Activated naive CD4-positive, alpha-beta T cell treated with Interleukin-2 at 50 U/mL for 16 hours (primary cell): ENCODE measurements at places on chromosomes 1 and 21.

GRCh38 chr1:40607921-40608320 is 57.6 kb downstream of the RIMS3 start:
- no peak for DNase-seq

- peak; percentile 19 for DNase-seq
These were observed 10.6 kb downstream of the TNFRSF1B start for GRCh38 chr1:12177156-12177998.

DNA sequence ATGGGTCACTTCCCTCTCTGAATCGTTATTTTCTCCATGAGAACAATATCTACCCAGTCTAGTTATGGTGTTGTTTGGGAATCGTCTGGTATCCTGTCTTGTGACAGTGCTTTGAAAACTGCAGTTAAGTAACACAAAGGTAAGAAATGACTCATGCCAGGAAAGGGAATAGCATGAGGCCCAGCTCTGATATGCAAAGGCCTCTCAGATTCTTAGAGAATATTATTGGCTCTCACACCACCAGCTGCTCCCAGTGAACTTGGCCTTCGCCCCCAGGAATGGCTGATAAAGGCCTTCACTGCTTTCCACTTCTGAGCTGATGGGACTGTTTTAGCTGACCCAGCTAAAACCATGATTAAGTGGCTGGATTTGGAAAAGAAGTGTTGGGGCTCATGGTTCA is 27.1 kb downstream of the NEK2 start:
- DNase-seq: no peak

GRCh38 chr21:16180614-16181013 is 450.8 kb downstream of the USP25 start:
- DNase-seq: no peak

- DNase-seq: no peak
These were observed 18.0 kb downstream of the LTN1 start for GRCh38 chr21:28974531-28975227.

DNA sequence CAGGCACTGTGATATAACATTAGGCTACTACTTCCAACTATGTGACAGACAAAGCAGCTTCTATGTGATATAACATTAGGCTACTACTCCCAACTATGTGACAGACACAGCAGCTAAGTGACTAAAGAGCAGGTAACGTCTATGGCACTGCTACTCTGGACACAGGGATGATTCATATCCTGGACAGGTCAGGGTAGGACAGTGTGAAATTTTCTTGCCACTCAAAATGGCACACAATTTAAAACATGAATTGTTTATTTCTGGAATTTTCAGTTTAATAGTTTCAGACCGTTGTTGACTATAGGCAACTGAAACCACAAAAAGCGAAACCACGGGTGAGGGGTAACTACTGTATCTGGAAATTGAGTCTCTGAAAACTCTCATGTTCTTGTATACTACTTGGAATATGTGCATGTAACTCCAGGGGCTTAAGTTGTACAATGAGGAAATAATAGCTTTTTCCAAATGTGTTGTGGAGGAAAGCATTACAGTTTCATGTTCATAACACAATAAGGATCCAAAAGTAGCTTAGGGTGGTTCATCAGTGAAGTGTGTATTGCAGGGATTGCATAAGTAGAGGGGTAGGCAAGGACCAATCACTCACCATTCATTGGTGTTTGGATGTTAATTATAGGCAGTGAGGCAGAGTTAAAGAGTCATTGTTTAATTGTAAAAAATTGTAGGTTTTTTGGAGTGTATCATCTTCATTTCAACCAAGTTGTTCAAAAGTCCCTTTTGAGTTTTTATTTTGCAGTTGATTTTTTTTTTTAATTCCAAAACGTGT is 5.3 kb downstream of the DTL start:
- DNase-seq: no peak

DNA sequence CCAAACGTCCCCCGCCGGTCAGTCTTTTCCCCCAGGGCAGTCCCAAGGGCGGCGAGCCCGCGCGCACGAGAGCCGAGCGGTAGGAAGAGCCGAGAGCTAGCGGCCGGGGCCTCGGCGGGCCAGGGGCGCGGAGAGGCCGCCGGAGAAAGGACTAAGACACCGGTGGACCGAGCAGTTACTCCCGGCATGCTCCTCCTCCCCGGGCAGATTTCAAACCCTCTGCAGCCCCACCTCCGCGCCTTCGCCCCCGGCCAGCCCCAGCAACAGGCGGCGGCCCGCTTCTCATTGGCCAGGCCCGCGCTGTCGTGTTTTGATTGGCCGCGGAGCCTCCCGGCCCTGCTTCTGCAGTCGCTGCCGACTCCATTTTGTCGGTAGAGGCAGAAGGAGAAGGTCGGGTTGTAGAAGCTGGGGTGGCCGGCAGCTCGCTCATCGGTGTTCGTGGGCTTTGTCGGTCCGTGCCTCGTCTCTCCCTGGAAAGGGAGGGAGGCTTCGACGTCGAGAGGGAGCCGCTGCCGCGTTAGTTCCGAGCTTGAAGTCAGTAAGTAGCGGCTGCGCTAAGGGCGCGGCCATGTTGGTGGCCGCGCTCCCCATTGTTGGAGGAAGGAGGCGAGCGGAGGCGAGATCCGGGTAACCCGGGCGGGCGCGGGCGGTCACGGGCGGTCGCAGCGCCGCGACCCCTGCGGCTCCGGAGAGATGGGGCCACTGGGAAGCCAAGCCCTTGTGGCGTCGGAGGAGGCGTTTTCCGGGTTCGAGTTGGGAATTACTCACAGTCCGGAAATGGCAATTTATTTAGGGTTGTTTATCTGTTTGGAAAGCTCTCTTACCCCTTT is at the start of gene PNRC2:
PNRC2 (plus strand) TSS at position 368 of the 830 bp plus-strand sequence. CDS start 1,630 bp downstream, outside the sequence.
- peak; percentile 97 for DNase-seq

- no peak for DNase-seq
These were observed 20.9 kb downstream of the ITSN1 start for GRCh38 chr21:33663241-33663640.

- no peak for DNase-seq
These were observed 96.2 kb upstream of the SIM2 start for GRCh38 chr21:36602735-36603134.

DNA sequence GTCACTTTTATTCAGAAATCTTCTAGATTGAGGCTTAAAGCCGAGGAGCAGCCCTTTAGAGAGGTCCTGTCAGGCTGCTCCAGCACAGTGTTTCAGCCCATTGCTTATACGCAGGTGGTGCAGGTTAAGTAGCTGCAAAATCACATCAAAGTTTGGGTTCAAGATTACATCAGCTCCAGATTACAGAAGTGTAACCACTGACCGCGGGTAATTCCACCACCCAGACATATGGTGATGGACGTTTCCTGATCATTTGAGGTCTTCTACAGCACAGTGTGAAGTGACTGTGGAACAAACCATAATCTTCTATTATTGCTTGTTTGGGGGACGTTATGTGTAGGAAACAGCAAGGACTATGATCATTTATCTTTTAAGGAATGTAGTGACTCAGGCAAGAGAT is 11.8 kb downstream of the C1orf115 start:
- DNase-seq: no peak

DNA sequence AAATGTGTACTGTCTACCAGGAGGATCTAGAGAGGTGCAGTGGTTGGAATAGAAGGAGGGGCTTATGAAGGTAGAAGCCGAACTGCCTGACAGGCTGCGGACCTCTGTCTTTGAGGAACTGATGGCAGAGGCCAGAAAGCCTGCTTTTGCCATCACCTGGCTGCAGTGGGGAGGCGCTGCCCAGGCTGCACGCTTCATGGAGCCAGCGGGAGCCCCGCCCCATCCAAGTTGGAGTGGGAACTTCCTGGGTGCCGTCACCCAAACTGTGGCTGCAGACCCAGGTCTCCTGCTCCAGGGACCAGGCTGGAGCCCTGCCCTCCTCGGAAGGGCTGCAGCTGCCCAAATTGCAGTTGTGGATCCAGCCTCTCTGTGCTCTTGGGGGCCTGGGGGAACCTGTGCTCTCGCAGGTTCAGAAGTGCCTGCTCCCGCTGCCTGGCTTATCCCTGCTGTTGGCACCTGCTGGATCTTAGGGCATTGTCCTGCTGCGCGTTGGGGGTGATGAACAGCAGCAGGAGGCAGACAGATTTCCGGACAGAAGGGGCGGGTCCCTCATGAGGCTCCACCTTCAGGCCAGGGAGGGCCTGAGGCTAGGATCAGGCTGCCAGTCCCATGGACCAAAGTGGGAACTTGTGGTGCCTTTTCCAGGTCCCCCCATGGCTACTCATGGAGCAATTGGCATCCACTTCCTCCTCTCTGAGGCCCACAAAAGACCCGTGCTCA is 118.0 kb upstream of the PLPPR4 start:
- DNase-seq: no peak

DNA sequence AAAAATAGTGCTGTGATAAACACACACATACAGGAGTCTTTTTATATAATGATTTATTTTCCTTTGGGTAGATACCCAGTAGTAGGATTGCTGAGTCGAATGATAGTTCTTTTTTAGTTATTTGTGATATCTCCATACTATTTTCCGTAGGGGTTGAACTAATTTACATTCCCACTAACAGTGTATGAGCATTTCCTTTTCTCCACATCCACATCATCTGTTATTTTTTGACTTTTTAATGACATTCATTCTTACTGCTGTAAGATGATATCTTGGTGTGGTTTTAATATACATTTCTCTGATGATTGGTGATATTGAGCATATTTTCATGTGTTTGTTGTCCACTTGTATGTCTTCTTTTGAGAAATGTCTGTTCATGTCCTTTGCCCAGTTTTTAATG is 78.3 kb downstream of the NIBAN1 start:
- no peak for DNase-seq

DNA sequence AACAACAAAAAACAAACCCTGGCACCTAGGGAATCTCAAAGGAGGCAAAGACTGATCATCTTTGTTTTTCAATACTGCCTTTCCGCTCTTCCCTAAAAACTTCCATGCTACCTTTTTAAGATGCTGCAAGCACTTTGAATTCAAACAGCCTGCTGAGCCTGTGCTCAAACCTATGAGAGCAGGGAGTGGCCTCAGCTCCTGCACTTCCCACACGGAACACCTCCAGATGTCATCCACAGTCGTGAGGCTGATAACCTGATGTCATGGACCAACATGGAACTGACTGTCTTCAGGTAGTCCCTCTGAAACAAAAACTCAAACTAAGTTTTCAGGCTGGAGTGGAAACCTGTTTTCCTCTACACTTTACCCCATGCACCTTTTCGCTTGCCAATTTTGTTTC is 46.8 kb downstream of the DESI2 start:
- DNase-seq: no peak

DNA sequence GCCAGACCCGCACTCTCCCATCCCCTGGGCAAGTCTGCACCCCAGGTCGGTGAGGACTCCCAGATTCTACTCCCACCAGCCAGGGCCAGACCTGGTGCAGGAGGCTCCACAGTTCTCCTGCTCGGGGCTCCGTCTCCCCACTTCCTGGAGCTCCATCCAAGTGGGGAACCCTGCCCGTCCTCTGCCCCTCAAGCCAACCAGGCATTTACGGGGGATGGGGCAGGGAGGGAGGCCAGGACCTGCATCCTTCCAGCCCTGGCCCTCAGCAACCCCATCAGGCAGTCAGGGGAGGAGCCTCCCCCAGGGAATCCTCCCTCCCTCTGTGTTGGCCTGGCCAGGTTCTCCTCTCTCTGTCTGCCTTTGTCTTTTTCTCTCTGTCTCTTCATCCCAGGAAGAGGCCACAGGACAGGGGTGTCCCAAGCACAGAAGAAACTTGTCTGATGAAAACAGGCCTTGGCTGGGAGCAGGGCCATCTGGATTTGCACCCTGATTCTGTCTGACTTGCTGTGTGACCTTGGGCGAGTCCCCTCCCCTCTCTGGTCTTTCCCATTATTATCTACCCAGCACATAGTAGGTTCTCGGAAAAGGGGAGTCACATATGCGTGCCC is 18.5 kb upstream of the EPHA2 start:
- DNase-seq: no peak

GRCh38 chr1:201495551-201496295 is 11.2 kb downstream of the CSRP1 start:
- no peak for DNase-seq

DNA sequence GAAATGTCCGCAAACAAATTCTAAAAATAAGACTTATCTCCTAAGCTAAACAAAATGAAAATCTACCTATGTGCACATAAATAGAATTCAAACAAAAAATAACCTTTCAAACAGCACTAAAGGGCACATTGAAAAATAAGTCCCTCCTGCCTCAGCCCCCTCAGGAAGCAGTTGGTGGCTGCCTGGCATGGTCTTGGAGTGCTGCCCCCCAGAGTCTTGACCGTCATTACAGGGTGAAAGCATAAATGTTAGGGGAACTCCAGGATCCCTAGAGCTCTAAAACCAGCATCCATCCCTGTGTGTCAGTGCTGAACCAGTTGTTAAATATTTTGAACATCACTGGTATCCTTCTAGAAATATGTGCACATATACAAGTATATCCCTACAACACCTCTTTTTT is 6.5 kb upstream of the NPL start:
- DNase-seq: no peak

- no peak for DNase-seq
These were observed 182.0 kb downstream of the PLA2G4A start for GRCh38 chr1:187010571-187011309.

GRCh38 chr1:16442941-16443340 is 2.4 kb downstream of the NECAP2 start:
- no peak for DNase-seq

DNA sequence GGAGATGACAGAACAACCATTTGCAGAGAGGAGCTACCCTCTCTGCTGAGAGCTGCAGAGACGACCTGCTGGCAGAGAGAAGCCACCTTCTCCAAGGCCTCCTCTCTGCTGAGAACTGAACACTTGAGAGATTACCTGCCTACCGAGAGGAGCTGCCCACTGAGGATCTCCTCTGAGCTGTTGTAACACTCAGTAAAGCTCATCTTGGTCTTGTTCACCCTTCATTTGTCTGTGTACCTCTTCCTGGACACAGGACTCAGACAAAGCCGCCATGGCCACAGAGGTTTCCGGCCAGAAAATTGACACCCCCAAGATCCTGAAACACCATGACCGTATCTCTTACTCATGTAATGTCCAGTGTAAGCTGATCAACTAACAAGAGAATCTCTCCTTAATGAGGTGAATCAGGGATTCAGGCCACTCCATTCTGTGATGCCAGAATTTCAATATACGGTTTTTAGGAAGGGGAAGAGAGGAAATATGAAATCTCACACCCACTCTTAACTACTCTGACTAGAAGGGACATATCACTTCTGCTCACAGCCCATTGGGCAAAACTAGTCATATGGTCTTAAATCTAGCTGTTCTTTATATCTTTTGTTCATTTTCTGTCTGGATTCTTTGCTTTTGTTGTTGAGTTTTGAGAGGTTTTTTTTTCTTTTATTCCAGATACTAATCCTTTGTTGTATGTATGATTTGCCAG is 83.8 kb downstream of the RHOU start:
- DNase-seq: no peak

DNA sequence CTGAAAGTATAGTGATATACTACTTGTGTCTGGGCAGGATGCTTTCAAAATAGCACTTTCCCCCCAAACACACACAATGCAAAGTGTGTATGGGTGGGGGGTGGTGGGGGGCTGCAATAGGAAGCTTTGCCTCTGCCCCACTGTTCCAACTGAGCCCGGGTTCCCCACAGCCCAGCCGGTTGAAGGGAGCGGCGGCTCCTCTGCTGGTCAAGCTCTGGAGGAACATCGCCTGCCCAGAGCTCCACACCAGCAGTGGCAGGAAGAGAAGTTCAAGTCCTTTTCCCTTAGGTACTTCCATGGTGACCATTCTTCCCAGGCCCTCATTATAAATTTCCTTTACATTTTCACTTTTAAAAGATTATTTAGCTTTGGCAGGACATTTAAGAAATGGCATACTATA is 74.9 kb downstream of the CAPZB start:
- DNase-seq: no peak

GRCh38 chr1:247906504-247907047 is 11.2 kb downstream of the OR2W3 start:
- no peak for DNase-seq

GRCh38 chr1:184811439-184812111 is 56.9 kb upstream of the EDEM3 start:
- no peak for DNase-seq

GRCh38 chr1:54354899-54355298 is 51.3 kb downstream of the SSBP3 start:
- DNase-seq: no peak
